Activated CD8-positive, alpha-beta T cell treated with anti-CD3 and anti-CD28 coated beads for 36 hours (primary cell): ENCODE measurements at places on chromosomes 5 and 9. TPM values are rescaled to one million over a fixed set of nuclear protein-coding genes. Genes with fewer than 3 reads are reported as not detected.

Gene ANKRD34B
- total RNA-seq: not detected

- no peak for DNase-seq
Observed at GRCh38 chr5:31027721-31028120, 165.8 kb upstream of the CDH6 start.

Gene HBEGF
- total RNA-seq: 6.4 TPM

- DNase-seq: no peak
Observed at GRCh38 chr5:174247301-174247700, 201.8 kb downstream of the NSG2 start.

GRCh38 chr5:21826884-21827283 lies 1026.3 kb downstream of the CDH12 start:
- no peak for DNase-seq
